ENCODE measurements at places on chromosomes 5 and 9.

DNA sequence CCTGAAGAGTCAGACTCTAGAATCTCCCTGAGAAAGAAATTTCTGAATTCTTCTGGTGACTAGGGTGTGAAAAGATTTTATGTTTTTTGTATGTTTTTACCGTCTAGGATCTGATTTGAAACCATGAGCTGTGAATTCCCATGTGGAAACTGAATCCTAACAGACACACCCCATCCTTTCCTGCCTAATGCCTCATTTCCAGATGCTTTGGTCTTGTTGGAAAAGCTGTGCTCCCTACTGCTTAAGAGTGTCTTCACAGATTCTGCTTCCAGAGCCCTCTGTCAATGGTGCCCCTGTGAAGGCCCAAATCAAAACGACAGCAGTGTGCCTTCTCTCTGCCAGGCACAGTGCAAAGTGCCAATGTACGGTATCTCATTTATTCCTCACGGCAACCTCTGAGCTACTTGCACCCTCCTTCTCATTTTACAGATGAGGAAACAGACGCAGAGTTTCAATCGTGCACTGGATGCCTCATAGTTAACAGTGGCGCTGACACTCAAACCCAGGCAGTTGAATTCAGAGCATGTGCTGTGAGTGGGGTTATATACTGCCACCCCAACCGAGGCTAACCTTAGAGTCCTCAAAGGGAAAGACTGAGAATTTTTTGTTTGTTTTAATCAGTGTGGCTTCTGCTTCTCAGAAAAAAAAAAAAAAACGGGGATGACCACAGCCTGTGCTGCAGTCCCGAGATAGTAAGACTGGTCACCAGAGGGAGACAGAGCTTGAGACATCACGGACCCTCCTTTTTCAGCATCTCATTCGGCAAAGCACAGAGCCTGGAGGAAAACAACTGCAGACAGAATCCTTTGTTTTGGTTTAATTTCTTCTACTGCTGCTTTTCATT, 188.4 kb downstream of the SNCAIP start:
- DNase-seq: no peak

- DNase-seq: no peak
Measured at GRCh38 chr5:98414938-98415337, 358.5 kb upstream of the RGMB start.

DNA sequence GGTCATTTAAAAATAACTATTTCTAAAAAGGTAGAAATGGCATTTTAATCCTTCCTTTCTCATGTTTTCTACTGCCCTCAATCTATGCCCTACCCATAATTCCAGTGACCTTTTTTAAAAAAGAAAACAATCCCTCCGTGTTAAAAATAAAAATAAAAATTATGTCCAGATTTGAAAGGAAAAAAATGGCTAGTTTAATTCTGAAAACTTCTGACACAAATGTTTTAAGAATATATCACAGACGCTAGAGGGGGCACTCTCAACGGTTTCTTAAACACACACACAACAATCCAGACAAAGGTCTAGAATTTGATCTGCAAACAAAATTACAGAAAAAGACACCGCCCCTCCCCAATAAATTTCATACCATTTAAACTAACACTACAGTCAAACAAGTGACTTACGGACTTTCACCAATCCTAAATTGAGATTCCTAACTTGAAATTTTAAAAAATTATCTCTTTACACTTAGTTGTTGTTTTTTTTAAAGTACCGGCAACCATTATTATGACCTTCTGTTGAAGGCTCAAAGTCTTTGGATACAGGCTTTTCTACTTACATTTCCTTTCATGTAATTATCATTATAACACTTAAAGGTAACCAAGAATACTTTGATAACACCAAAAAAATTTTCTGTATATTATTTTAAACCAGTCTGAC, 38.2 kb downstream of the CLINT1 start:
- DNase-seq: no peak

DNA sequence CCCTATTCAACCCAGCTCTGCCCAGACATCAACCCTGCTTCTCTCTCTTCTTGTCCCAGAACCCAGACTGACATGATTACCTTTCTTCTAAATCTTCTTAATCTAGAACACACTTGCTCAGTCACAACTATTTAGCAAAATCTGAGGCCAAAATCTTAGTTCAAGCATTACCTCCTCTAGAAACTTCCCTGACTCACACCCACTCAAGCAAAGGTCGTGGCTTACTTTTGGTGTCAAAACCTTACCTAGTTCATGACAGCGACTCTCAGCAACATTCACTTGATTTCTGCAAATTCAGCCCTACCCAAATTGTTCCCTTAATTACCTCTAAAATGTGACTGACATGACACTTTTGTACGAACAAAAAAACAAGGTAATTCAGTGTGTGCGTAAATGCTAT, 130.2 kb downstream of the TLE1 start:
- no peak for DNase-seq

- DNase-seq: no peak
Measured at GRCh38 chr9:131097126-131097947, 1.0 kb downstream of the AIF1L start.

DNA sequence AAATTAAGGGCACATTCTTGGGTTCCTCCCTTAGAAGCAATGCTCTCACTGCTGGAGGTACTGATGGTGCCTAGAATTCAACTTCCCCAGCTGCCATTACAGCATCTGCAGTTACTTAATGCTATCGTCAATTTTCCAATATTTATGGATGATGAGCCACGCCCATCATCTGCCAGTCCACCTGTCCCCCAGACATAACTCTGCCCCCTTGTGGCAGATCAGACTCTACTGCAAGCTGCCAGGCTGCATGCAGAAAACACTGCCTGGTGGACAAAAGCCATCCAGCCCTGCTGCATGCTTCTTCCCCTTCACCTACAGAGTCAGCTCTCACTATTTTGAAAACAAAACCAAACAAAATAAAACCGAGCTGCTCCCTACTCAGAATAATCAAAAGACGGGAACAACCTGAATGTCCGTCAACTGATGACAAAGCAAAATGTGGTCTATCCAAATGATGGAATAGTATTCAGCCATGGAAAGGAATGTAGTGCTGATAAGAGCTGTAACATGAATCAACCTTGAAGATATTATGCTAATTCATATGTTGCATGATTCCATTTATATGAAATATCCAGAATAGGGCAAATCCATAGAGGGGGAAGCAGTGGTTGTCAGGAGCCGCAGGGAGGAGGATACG, 66.4 kb downstream of the RETREG1 start:
- DNase-seq: no peak

DNA sequence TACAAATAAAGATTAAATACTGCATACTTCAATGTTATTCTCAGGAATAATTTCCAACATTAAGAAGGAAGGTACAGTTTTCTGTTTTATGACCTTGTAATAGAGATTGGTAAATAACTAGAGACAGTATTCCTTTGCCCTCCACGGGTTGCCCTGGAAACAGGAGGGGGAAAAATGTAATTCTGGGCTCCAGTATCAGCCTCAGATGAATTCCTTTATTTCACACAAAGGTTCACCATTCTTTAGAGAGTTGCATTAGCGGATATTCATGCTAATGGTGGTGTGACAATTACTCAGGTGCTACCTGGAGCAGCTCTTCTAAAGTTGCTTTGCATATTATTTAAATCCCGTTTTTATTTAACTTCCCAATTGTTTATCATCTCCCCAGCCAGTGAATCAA, 42.6 kb downstream of the CETN3 start:
- no peak for DNase-seq

DNA sequence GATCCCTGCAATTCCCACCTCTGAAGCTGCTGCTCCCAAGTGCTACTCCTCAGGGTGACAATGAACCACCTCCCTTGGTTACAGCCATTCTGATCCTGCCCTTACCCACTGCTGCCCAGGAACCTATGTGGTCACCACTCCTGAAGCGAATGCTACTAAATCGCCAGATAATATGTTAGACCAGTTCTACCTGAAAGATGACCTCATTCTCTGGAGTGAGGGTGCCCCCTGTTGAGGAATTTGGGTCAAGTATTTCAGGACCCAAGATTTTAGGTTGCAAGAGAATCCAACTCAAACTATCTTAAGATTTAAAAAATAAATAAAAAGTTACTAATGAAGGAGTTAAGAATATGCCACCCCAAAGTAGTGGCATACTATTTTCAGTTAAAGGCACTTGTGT, 5.8 kb upstream of the SNAPC3 start:
- DNase-seq: no peak

DNA sequence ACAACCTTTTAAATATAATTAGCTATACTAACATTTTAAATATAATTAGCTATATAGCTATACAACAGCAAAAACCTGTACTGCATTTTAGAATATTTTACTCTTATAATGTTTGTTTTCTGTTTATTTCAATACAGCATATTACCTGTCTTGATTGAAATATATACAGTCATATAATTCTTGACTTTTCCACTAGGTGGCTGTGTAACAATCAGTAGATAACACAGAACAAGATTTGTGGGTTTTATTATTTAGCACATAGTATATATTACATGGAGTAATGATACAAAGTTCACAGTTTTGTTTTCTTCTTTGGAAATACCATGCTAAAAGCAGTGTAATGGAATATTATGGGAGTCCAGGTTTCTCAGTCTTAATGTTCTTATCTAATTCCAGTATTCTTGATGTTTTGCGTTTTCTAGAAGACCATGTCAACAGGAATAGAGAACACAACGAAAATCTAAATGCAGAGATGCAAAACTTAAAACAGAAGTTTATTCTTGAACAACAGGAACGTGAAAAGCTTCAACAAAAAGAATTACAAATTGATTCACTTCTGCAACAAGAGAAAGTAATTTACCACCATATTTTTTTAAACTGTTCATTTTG, 13.3 kb downstream of the HMMR start:
- no peak for DNase-seq

GRCh38 chr9:38445154-38446043, 21.1 kb upstream of the IGFBPL1 start:
- no peak for DNase-seq

DNA sequence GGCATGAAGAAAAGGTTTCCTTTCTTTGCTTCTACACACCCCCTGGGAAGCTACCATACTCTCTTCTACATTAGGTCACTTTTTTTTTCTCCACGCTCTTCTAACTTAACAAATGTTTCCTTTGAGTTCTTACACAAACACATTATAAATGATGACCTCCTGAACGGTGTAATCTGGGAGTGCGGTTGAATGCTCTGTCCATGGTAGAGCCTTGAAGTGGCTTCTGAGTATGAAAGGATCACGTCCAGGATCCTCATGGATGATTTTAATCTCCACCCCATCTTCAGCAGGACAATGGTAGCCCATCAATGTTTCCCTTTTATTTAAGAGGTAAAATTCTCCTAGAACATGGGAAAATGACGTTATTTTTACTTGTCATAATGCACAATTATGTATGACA, 587.3 kb downstream of the SEMA5A start:
- DNase-seq: no peak

DNA sequence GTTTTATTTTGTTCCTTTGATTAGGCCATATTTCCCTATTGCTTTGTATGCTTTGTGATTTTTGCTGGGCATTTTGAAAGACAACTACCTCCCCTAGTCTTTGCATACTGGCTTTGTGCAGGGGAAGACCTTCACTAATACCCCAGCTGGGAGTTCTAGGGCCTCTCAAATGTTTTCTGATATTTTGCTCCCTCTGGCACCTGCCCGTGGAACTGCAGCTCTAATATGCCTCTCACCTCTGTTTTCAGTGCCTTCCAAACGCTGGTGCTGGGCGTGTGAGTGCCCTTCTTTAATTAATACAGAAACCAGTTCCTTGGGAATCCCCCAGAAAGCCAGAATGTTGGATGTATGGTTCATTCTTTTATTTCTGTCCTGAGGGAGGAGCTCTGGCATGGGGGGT, 204.5 kb downstream of the COMMD10 start:
- DNase-seq: no peak

- DNase-seq: no peak
Measured at GRCh38 chr5:180390441-180391190, 37.5 kb upstream of the GFPT2 start.

DNA sequence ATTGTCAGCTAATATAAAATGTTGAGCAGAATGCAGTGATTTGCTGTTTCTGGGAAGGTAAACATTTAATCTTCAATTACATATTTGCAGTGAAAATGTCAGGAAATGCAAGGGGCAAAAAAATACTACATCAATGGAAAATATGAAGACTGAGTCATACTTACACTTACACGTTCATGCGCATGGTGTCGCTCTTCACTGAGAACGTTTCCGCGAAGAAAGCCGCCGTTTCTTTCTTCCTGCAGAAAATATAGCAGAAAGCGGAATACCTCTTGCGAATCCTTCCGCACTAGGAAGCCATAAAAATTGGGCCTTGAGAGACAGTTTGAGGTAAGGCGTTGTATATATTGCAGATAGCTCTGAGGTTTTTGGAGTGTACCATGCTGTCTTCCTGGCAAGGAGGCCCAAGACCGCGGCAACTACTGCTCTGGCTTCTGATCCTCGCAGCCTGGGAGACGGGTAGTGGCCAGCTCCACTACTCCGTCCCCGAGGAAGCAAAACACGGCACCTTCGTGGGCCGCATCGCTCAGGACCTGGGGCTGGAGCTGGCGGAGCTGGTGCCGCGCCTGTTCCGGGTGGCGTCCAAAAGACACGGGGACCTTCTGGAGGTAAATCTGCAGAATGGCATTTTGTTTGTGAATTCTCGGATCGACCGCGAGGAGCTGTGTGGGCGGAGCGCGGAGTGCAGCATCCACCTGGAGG, at the start of gene PCDHA13:
Gene PCDHA13, plus strand, starts transcription at position 236 of the 702 bp plus-strand sequence. Its CDS starts 145 bp downstream, at position 381.
- DNase-seq: no peak

DNA sequence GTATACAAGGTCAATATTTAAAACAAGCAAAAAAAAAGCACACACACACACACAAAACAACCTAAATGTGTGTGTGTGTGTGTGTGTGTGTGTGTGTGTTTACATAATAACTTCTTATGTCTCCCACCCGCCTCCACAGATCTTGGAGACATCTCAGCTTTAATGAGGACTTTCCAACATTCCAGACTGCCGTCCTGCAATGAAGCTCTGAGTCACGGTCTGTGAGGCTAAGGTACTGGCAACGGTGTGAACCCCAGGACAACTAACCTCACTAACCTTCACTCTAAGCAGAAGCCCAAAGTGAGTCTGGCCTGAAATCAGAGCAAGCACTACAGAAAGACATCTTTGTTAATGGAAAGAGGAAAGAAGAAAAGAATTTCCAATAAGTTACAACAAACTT, 22.3 kb downstream of the ZNF474 start:
- no peak for DNase-seq

- DNase-seq: peak; percentile 46
Measured at GRCh38 chr5:154038261-154038706, 426 bp downstream of the FAM114A2 start.

GRCh38 chr5:143208781-143209510, 194.5 kb downstream of the NR3C1 start:
- DNase-seq: no peak

- DNase-seq: no peak
Measured at GRCh38 chr9:94577571-94577970, 16.1 kb downstream of the FBP2 start.
